ENCODE measurements at places on chromosomes 3 and 15.

DNA sequence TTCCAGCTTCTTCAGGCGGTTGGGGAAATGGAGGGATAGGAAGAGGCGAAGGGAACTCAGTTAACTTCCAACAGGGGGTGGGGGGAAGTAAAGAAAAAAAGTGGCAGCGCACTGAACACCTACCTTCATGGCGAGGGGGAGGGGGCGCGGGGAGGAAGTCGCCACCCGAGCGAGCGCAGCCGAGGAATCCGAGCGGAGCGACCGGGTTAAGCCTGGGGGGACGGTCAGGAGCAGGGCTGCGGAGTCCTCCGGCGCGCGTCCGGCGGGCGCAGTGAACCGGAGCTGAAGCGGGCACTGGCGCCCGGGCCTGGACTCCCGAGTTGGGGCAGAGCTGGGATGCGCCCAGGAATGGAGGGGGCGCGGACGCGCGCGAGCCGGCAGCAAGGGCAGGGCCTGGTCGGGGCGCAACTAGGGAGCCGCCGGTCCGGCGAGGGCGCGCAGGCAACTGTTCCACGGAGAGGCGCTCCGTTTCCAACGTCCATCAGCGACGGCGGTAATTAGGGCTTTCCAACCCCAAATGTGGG is at the start of gene WNT5A:
WNT5A (minus strand) TSS at position 450 of the 524 bp plus-strand sequence; CDS start at position 129, 321 bp downstream.
- peak; percentile 66 for DNase-seq

DNA sequence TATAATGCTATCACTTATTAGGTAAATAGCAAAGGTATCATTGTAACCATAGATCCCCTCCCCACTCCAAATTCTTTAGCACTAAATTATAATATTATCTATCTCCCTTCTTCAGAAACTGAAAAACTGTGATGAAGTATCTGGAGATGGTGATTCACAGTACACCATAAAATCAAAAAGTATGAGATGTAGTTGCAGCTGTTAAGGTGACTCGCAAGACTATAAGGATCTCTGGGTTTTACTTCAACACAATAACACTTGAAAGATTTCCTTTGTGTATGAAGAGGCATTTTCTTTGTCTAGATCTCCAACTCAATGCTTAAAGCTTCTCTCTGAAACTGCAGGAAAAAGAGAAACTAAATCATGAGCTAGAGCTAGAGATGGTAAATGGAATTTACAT is 46.9 kb downstream of the IFT57 start:
- DNase-seq = no peak

GRCh38 chr3:14775563-14775962 is 43.2 kb upstream of the FGD5 start:
- DNase-seq = no peak

- no peak for DNase-seq
Measured at GRCh38 chr3:124345845-124346244, 353.9 kb upstream of the ROPN1 start.

GRCh38 chr3:130428871-130429712 is 83.6 kb downstream of the COL6A5 start:
- no peak for DNase-seq

DNA sequence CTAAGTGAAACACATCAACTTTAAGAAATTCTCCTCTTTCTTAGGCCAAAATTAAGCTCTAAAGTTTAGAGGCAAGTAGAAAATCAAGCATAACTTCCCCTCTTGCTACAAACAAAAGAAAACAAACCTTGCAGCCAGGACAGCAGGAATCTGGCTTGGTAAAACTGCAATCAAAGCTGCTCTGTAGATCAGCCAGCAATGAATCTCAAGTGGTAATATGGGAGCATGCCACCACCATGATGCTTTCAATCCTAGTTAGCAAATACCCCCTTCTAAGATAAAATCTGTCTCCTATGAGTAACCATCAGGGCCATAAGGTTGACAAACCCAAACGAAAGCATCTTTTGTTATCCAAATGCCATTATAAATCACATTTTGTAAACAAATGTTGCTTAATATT is 208.3 kb upstream of the PLSCR5 start:
- DNase-seq = peak; percentile 26

GRCh38 chr15:62545467-62546227 is 380.6 kb upstream of the C2CD4B start:
- DNase-seq = peak; percentile 70

- DNase-seq = no peak
Measured at GRCh38 chr3:120092474-120092873, 1.8 kb downstream of the GSK3B start.

DNA sequence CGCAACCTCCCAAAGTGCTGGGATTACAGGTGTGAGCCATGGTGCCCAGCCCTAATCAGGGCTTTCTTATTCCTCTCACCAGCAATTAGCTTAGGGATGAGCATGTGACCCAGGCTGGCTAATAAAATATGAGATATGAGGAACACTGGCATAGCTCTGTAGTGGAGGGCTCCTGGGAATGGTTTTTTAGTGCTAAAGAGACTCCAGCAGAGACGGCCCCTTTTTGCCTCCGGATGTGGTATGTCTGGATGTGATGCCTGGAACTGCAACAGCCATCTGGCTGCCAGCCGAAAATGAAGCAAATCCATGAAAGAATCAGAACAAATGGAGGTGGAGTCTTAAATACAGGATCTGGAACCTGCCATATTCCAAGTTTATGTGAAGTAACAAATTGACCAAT is 69.1 kb upstream of the MAGI1 start:
- DNase-seq = peak; percentile 73

GRCh38 chr15:80517290-80517689 is 113.1 kb downstream of the ARNT2 start:
- DNase-seq = no peak

- no peak for DNase-seq
Measured at GRCh38 chr15:83477808-83478537, 30.8 kb downstream of the SH3GL3 start.

DNA sequence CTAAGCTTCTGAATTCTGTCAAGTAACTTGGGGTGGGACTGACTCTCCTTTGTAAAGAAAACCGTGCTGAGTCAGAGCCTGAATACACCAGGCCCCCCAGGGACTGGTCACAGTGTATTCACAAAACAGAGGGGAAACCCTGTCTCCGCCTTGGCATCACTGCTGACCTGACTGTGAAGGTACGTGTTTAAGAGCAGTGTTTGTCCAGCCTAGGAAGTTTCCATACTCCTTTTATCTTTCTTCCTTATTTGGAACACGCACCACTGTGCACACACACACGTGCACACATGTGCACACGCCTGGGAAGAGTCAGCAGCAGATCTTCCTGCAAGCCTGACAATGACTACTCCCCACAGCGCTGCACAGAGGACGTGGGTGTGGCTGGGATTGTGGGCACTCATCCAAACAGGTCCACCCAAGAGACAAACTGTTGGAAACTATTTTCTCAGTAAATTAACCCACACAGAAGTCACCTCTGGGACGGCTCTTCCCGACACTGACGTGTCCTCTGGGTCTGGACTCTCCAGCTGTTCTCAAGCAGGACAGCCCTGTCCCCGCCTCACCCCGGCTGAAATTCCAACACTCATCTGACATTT is 87.7 kb downstream of the ATP10A start:
- peak; percentile 86 for DNase-seq

DNA sequence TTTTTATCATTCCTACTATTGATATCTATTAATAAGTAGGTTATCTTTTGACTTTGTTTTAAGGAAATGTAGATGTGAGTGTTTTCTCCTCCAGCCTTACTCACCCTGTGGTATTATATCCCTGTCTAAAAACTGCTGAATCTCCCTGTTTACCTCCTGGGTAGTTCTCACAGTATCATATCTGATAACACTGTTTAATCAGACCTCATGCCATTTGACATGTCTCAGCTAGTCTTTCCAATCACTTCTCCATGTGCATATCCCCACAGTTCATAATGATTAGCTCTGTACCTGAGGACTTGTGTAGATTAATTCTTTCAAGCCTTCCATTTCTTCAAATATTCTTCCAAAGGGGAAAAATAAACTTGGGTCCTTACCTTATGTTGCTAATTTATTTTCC is 30.7 kb downstream of the DUOX2 start:
- DNase-seq = no peak
